Ovary (tissue), 10 donors: ENCODE measurements at places on chromosomes 1 and 21.

DNA sequence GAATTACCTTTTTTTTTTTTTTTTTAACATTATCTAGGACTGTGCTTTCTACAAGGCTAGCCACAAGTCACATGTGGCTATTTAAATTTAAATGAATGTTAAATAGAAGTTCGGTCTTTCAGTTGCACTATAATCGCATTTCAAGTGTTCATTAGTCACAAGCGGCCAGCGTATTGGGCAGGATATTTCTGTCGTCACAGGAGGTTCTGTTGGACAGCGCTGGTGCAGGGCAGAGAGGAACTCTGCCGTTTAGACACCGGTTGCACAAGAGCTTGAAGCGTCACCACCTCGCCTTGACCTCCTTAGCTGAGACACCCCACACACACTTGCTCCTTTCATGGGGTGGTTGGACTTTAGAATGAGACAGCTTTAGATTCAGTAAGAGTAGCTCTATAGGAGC, 64.1 kb downstream of the BACE2 start:
- DNase-seq, result no peak

DNA sequence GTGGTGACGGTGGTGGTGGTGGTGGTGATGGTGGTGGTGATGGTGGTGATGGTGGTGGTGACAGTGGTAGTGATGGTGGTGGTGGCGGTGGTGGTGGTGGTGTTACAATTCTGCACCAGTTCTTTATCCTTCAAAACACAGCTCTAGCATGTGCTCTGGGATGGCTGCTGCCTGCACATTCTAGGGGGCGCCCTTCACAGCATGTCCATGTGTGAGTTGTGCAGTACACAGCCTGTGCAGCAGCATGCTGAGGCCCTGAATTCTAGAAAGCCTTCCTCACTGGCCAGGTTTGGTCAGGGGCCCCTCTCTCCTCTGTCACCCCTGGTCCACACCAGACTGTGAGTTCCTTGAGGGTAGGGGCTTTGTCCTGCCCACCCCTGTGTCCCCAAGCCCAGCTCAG, 67.7 kb downstream of the MATN1 start:
- DNase-seq, result no peak

DNA sequence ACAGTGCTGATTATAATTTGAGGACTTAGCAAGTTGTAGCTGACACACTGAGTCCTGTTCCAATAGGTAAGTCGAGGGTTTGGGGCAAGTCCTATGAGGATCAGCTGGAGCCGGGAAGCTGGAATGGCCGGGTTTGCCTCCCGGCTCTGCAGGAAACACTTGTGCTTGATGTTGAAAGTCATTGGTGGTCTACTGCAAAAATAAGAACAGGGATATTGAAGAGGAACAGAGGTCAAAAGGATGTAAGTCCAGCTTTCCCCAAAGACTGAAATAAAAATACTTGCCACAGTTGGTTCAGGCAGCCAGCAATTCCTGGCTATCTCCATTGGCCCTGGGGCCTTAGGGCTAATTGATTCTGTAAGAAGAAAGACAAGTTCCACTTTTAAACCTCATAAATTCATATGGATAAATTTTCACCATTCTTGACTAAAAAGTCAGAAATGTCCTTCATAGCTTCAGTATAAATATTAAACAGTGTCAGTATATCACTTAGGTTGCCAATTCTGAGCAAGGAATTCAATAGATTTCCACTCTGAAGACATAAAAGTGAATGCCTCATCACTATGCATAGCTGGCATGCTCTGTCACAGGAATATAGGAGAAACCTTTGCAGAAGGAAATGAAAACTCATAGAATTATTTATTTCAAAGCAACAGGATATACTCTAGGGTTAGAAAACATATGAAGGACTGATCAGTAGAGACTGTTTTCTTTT, 165.2 kb downstream of the AK5 start:
- DNase-seq, result no peak

DNA sequence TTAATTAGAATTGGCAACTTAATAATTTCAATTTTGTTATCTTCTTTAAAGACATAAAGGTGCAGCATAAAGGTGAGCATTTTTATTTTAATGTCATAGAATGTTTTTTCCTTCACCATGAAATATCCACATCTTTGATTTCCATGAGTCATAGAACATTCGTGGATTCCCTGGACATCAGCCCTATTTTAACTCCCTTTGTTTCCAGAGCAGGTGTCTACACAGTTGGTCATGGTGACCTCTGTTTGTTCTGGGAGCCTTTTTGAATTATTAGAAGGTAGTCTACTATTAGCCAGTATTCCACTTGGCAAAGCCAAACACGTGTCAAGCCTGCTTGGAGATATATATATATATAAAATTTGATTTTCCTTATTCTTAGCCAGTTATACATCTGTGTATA, 572.9 kb downstream of the LTN1 start:
- no peak for DNase-seq

GRCh38 chr1:119101563-119101962, 38.9 kb downstream of the WARS2 start:
- DNase-seq, result no peak

GRCh38 chr21:46619846-46620245, 15.0 kb upstream of the S100B start:
- no peak for DNase-seq

DNA sequence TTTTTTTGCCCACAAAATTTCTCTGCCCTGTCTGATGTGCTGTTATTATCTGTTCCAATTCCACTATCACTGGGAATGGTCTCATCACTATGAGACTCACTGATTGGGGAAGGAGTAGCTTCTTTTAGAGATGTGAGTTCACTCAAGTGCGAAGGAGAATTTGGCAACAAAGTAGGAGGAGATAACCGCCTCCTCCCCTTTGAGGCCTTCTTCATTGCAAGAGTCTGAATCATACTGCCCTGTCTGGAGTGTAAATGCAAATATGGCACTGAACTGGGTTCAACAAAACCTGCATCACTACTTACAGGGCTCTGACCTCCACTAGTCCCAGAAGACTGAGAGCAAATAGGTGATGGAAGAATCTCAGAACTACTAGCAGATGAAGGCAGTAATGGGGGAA, 83.4 kb downstream of the ASH1L start:
- DNase-seq, result no peak

DNA sequence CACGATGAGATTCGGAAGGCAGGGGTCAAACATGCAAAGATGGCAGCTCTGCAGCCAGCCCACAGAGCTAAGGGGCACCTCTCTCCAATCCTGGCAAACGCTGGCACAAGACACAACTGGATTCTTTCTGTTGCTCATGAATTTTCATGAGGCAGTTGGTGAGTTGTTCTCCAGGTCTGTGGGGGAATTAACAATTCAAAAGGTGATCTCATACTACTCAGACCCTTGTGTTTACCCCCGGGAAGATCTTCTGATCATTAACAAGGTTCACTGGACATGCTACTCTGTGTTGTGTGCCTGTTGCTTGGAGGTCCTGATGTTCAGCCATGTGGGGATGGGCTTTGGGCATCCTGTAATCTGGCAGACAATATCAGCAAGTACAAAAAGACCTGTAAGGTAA, 128.9 kb downstream of the HHAT start:
- no peak for DNase-seq

DNA sequence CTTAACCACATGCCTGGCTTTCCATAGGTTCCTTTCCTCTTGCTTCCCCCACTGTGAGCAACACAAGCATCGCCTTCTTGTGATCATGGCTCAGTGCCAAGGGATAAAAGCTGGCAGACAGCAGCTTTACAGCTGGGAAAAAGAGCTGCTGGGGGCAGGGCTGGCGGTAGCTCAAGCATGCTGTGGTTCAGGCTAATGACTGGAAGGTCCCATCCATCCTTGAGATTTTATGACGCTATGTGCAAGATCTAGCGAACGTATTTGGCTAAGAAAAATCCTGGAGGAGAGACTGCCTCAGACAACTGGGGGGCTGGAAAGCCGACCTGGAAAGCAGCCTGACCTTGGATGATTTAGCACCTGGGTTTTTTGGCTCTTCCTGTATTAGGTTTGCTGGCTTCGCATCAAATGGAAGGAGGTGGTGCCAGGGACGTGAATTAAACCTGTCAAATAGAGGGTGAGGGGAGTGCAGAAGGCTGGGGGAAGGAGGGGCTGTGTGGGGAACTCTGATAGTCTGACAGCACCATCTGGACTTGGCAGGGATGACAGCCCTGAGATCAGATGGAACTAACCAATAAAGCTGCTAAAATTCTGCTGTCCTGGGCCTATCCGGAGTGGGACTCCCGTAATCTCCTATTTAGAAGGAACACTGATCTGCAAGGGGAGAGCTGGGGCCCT, 34.8 kb downstream of the ZMYND12 start:
- DNase-seq, result peak; percentile 72

DNA sequence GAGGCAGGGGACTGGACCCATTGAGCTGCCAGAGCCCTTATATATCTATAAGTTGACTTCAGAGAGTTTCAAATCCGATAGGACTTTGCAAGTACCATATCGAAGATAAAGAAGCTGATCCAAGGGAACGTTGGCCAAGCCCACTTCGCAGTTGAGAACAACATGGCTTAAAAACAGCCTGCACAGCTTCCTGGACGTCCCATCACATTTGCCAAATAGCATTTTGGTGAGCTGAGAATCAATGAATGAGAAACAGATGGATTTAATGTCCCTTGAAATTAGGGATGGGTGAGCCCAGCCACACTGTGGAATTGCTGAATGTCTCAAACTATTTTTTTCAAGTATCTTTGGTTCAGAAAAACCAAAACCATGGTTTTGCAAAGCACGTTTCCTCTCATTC, 64.8 kb downstream of the KCNJ15 start:
- no peak for DNase-seq

GRCh38 chr1:47557066-47557465, 119.2 kb downstream of the FOXD2 start:
- no peak for DNase-seq

DNA sequence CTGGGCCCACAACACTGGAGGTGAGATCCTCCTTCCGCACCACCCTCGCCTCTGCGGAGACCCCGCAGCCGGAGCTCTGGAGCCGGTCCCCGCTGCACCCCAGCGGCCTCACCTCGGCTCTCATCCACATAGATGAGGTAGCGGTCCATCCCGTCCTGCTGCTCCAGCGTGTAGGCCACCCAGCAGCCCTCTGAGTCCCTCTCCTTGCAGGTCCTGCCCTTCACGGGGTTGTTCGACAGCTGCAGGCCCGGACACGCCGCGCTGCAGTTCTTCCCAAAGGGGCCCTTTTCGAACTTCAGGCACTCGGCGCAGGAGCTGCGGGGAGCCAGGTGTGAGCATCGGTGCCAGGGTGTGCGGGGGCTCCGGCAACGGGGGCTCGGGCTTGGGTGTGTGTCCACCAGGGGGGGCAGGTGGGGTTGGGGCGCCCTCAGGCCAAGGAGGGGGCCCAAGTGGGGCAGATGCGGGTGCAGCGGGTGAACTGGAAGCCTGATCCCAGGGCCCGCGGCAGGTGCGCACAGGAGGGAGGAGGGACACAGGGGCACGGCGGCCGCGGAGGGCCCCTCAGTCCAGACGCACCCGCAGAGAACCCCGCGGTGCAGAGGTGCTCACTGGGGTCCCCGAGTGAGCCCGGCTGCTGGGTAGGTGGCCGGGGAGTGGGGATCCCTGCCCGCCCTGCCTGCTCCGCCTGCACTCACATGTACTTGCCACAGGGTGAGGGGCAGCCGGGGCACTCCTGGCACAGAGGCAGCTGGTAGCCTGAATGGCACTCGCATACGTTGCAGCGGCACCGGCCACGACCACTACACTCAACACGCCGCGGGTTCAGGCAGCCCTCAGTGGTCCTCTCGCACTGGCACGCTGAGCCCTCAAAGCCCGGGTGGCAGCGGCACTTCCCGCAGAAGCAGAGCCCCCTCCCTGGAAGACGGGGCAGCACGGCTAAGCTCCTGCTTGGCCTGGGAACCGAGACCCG, 15.4 kb upstream of the PTTG1IP start:
- no peak for DNase-seq

DNA sequence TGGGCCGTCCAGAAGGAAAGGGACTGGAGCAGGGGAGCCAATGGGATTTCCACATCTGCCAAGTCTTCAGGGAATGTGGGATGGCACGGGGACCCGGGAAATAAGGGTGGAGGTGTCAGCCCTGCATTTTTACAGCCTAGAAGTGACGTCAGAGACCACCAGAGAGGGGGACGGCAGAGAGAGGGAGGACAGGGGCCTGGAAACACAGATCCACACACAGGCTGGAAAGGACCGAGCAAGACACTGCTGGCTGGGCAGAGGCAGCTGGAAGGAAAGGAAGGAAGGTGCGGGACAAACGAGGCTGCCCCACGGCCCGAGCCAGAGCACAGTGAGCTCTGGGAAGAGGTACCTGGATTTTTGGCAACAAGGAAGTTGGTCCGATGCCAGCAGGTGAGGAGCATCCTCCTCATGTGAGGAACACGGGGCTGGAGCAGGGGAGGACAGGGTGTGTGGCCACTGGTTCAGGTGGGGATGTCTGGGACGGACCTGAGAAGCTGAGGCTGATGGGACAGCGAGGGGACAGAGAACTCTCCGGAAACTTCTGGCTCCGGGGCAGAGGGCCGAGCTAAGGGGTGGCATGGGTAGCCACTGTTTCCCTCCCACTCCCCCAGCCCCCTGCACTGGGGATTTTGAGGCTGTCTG, 138.3 kb downstream of the PGBD5 start:
- peak; percentile 30 for DNase-seq

GRCh38 chr1:33331444-33332356, 10.8 kb upstream of the A3GALT2 start:
- DNase-seq, result no peak

DNA sequence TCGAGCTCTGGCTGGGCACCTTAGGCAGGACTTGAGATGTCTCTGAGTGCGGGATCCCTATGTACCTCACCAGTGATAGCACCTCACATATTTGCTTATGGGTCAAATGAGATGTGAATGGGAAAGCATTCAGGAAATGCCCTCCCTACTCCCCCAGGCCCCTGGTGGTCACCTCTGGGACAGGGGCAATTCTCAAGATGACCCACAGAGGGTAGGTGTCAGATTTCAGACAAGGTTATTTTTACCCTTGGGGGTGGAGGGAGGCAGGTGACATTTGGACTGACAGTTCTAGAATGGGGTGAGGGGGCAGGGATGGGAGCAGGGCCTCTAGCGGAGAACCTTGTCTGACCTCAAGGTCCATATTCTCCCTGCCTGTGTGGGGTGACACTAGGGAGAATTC, 27.1 kb downstream of the ACOT11 start:
- DNase-seq, result no peak

DNA sequence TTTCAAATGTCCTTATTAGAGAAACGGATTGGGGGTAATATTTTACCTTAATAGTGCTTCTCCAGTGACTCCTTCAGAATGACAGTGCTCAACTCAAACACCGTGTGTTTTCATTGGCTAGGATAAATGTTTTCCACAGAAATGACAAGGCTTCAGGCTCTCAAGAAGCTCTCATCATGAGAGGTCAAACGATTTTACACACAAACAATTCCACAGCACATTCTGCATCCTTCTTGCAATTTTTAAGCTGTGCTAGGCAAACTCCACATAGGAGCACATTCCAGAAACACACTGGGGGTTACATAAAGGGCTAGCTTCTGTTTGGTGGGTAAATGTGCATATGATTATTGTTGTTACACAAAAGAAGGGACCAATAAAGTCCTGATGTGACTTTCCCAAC, 75.5 kb upstream of the IPO9 start:
- DNase-seq, result no peak
